Fibroblast of skin of left quadriceps (primary cell): ENCODE measurements at places on chromosomes 2 and 18.

GRCh38 chr18:44826418-44827259 lies 146.0 kb downstream of the SETBP1 start:
- DNase-seq: peak; percentile 99

DNA sequence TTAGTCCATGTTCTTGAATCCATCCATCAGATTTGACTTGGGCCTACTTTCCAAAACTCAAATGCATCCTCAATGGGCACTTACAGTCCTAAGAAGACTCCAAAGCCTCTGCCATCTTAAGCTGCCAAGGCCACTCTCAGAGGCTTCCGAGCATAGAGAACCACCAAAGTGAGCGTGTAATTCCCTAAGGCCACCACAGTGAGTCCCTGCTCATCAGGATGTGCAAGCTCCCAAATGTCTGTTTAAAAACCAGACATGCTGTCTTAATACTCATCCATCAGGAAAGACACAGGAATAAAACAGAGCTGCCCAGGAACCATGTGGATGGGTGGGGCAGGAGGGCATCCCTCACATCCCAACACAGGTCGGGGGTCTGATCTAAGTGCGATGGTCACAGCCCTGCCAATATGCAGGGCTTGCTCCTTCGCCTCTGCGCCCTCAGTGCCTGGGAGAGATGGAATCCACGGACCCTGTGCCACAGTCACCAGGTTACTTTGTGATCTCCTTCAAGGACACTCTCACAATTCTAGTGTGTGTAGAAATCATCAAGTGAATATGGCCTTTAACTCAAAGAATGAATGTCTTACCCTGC lies 80.4 kb downstream of the POLR1A start:
- no peak for DNase-seq

DNA sequence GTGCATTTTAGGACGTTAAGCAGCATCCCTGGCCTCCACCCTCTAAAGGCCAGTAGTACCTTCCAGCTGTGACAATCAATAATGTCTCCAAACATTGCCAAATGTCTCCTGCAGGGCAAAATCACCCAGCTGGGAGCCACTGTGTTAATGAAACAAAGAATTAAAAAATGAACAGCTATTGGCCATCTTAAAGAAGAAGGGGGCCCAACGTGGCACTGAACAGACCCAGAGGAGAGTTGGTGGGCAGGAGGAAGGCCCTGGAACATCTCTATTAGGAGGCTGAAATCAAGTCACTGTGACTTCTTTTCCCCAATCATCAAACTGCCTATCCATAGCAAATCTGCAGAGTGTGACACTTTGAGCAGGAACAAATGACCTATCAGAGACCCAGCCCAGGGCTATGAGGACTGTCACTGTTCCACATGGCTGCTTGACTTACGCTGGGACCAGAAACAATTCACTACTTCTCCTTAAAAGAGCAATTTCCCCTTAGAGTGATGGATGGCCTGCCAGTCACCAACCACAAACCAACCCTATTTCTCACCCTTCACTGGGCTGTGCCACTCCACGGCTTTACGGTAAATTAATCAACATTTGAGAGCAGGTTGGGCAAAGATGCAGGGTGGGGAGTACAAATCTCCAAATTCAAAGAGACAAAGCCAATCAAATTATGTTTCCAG lies 35.2 kb upstream of the TEX51 start:
- DNase-seq: no peak

- DNase-seq: no peak
These were observed 616.1 kb upstream of the PKDCC start for GRCh38 chr2:41431756-41432155.

GRCh38 chr18:42901161-42901560 lies 214.3 kb downstream of the RIT2 start:
- no peak for DNase-seq

- no peak for DNase-seq
These were observed 184.3 kb downstream of the SH3RF3 start for GRCh38 chr2:109313343-109313742.

DNA sequence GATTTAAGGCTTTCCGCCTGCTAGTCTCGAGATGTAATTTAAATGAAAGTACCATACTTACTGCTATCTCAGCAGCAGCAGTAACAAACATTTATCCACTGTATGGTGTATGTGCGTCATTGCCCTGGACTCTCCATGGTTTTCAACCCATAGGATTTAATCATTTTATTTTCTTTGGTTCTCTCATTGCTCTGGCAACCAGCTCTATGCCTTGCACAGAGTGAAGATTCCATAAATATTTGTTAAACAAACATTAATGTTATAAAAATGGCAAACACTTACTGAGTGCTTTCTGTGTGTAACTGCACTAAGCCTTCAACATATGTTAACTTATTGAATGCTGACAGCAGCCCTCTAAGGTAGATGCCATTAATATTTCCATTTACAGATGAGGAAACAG lies 1.3 kb upstream of the LMAN1 start:
- no peak for DNase-seq

- DNase-seq: peak; percentile 48
These were observed 42.3 kb downstream of the AAK1 start for GRCh38 chr2:69601179-69601612.

- DNase-seq: peak; percentile 20
These were observed 261.6 kb upstream of the SPOPL start for GRCh38 chr2:138239902-138240491.

DNA sequence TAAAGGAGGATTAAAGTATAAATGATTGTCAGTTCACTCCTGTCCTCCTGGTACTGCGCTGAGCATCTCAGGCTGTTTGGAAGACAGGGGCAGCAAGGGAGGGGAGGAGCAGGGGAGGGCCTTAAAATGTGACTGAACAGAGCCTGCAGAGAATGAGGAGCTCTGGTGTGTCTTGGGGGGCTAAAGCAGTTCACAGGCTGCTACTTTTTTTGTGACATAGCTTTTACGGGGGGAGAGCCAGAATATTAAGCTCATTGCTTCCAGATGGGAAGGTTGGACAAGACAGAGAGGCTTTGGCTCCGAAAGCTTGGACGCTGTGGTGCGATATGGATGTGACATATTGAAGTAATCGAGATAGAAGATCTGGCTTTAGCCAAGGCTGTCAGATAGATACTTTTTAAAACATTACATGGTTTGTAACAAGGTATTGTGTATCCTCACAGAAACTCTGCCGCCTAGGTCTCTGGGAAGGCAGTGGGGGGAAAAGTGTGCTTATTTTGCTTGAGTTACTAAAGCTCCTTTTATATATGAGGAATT lies 40.5 kb downstream of the RDH14 start:
- no peak for DNase-seq

DNA sequence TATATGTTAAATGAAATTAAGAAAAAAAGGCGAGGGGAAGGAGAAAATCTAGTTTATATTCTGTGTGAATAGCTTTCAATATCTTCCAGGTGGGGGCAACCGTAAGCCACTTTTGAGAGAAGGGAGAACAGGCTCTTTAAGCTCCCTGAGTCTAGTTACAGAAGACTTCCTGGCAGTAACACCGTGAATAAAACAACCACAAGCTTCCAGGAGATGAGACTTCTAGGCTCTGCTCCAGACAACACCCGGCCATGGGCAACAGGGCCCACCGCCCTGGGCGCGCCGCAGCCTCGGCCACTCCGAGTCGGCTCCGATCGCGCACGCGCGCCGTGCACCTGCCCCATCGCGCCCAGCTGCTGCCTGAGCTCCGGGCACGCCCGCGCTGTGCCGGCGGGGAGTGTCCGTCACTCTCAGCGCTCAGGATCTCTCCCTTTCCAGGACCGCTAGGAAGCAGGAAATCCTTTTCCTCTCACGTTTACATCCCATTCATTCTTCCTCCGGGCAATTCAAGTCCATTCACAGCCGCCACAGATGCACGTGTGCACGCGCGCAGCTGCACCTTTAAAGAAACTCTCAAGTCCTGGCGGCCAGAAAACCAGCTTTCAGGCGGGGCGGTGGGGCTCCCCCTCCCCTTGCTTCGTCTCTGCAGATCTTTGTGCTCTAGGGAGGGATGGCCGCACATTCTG lies 19.4 kb upstream of the PAX3 start:
- DNase-seq: peak; percentile 36

GRCh38 chr2:184004289-184004947 lies 593.9 kb upstream of the ZNF804A start:
- DNase-seq: no peak

DNA sequence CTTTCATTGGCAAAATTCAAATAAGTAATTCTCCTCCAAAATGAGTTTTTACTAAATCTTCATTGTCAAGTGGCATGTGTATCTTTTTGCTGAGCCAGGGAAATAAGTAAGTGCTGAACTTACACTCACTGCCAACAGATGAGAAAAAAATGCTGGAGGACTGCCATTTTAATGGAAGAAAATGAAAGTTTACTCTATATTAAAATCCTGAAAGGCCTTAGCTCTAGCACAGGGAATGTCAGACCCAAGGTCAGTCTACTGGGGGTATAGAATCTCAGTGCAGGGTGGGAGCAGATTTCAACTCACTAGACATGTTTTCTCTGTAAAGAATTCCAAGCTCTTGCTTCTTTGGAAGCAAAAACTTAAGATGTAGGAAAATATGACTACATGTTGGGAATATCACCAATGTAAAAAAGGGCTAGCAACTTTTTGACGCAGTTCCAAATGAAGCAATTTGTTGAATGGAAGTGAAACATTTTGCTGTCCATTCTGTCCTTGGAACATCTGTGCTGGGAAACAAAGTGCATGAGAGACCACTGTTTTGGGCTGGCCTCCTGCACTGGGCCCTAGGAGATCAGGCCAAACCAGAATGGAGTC lies 127.0 kb downstream of the ST6GAL2 start:
- DNase-seq: no peak

DNA sequence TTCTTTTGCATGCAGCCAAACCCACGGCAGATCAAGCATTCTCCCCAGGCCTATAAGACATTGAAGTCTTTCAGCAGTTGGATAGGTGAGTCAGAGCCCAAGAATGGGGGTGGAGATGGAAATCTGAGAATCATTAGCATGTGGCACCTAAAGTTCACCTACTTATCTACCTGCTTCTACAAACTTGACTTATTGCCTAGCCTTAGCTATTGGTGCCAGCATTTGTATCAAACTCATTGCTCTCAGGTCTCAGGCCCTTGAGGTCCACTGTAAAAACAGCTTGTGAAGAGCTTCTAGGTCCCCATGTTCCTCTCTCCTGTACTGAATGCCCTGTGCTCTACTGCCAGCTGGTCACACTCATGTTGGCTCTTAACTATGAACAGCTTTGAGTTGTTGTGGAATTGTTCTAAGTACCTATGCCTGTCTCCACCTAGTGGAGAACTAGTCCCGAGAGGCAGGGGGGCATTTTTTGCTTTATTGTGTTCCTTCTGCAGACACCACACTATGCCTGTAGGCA lies 278.4 kb upstream of the SPRED2 start:
- DNase-seq: no peak

- no peak for DNase-seq
These were observed 106.4 kb upstream of the DAPL1 start for GRCh38 chr2:158688721-158689120.

DNA sequence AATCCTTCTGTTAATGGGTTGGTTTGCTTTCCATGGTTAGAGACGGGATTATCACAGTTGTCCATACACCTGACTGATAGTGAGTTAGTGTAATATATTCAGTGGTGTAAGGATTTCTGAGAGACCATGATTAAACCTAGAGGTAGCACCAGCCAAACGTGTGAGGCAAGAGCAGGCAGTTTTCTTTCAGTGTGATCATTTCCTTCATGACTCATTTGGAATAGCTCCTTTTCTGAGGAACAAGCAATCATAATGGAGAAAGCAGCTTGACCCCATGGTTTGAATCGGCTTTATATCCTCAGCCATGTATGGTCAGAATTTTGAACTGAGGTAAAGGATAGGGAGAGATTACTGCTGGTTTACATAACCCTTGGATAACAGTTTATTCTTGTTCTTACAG lies 2.9 kb downstream of the MXD1 start:
- peak; percentile 48 for DNase-seq

GRCh38 chr2:151087377-151087776 lies 174.3 kb downstream of the RBM43 start:
- DNase-seq: no peak

DNA sequence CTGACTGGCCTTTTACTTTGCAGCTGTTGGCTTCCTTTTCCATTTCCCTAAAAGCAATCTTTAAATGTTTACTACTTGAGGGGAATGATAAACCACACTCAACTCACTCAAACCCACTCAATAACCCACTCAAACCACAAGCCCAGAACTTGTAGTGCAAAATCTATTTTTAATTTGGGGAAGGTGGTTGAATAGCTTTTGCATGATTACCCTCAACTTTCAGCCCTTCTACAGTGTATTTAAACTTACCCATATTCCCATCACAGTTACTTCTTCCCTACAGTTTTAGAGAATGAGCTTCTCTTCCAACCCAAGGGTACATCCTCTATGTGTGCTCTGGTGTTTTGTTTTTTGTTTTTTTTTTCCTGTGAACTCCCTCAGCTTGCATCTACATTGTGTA lies 636.1 kb downstream of the TDRD15 start:
- DNase-seq: no peak

- DNase-seq: no peak
These were observed 18.7 kb upstream of the NUP35 start for GRCh38 chr2:183105402-183106134.

GRCh38 chr2:46165916-46166315 lies 131.3 kb upstream of the EPAS1 start:
- no peak for DNase-seq

- DNase-seq: peak; percentile 53
These were observed 182.5 kb upstream of the NXPH2 start for GRCh38 chr2:138962686-138963085.

- no peak for DNase-seq
These were observed 73.2 kb upstream of the SMAD2 start for GRCh38 chr18:48003426-48004349.

- peak; percentile 30 for DNase-seq
These were observed 1.3 kb downstream of the TAF1B start for GRCh38 chr2:9844576-9844975.

GRCh38 chr2:64426183-64426952 lies 27.6 kb upstream of the LGALSL start:
- no peak for DNase-seq

DNA sequence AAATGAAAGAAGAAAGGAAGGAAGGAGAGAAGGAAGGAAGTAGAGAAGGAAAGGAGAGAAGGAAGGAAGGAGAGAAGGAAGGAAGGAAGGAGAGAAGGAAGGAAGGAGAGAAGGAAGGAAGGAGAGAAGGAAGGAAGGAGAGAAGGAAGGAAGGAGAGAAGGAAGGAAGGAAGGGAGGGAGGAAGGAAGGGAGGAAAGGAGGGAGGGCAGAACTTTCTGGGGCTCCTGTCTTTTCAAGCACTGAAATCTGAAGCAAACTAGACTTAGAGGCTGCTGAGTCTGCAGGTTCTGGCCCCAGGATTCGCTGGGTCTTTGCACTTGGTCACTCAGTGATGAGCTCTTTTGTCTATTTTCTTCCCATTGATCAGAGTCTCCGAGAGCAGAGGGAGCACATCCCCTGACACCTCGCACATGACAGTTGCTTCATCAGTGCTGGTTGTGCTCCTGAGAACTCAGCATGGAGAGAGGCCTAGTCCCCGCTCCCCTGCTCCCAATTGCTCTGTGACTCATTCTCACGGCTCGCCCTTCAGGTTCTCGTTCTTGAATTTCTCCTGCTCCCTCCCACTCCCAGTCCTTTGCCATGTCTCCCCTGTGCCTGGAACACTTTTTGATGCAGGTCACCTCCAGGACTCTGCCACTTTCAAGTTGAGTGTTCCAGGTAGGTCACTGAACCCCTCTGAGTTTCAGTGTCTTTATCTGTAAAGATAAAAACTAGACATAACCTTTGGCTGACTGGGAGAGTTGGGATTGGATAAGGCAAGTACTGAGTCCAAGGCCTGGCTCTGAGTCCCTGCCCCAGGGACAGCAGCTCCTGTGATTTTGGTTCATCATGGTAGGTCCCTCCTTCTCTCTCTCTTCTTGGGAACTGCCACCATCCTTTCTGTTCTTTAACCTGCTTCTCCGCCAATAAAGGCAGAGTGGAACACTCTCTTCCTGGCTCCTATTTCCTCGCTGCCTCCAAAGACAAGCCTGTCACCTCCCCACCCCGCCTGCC lies 55.2 kb downstream of the TNP1 start:
- DNase-seq: no peak

- DNase-seq: no peak
These were observed 10.4 kb downstream of the TNFRSF11A start for GRCh38 chr18:62335494-62335893.
